ENCODE measurements at places on chromosomes 4 and X.

GRCh38 chr4:112923516-112923915 lies 125.9 kb upstream of the ANK2 start:
- no peak for DNase-seq

- no peak for DNase-seq
Observed at GRCh38 chr4:145279122-145279960, 99.0 kb upstream of the OTUD4 start.

DNA sequence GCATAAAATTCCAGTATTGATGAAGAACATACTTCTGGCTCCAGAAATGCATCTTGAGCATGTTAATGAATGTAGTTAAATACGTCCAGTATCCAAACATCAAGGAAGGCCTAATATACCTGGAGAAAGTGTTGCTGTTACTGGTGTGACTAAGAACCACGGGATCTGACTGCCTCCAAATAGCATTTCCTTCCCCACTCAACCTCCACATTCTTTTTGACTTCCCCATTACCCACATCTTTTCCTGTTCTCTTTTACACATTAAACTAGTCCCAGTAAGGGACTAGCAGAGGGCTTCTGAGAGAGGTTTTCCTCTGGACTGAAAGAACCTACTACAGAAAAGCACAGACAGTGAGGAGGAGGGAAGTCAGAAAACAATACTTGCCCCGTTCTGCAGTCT lies 482.8 kb upstream of the HTR2C start:
- DNase-seq: no peak

GRCh38 chr4:15652191-15652590 lies 3.0 kb downstream of the FBXL5 start:
- no peak for DNase-seq

- DNase-seq: no peak
Observed at GRCh38 chrX:140432346-140433175, 72.3 kb downstream of the SOX3 start.

GRCh38 chr4:37998226-37998625 lies 38.0 kb downstream of the PTTG2 start:
- no peak for DNase-seq

DNA sequence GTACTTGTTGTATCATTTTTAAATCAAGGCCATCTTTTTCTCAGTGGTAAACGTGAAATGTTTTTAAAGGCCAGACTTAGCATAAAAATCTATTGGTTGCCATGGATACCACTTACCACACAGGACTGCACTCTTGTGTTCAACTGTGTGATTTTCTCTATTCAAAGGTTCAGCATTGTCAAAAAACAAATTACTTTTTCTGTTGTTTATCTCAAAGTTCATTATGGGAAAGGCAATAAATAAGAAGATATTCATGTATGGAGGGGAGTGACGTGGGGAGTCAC lies 231.0 kb upstream of the GATB start:
- no peak for DNase-seq

GRCh38 chr4:3066836-3067400 lies 7.4 kb downstream of the HTT-AS start:
- no peak for DNase-seq

DNA sequence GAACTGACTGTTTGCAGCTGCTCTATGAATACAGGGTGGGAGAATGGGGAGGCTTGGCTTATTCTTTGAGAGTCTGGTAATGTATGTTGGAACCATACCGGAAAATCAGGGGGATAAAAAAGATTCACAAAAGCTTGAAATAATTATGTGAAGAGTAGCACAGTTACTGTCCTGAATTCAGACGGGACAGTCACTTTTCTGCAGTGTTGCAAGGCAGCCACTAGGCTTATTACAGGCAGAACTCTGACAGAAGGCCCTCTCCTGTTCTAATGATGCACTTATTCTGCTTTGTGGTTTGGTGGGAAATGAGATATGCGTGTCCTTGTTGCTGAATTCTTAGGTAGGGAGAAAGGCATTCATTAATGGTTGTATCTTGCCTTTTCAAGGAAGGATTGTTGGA lies 37.2 kb downstream of the GUCY1B1 start:
- DNase-seq: peak; percentile 50

DNA sequence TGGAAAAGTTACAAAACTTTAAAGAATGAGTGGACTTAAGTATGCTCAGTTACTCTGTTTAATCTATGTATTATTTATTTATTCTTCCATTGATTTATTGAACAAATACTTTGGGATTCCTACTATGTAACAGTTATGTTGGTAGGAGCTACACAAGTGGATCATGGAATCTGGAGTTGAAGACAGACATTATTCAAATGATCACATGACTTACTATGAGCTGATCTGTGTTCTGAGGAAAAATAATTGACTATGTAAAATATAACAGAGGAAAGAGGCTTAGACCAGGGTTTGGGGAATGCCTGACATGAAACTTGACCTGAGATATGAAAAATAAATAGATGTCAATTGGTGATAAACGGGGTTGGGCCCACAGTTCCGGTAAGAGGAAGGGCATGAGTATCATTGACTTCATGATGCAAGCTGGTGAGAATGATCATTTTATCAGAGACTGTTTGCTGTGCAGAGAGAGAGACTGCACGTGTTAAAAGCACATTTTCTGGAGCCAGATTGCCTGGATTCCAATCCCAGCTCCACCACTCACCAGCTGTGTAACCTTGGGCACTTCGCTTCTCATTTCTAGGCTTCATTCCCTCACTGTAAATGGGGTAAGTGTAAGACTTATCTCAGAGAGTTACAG lies 179.0 kb downstream of the SPCS3 start:
- no peak for DNase-seq

- DNase-seq: no peak
Observed at GRCh38 chr4:169158046-169158445, 112.7 kb downstream of the SH3RF1 start.

DNA sequence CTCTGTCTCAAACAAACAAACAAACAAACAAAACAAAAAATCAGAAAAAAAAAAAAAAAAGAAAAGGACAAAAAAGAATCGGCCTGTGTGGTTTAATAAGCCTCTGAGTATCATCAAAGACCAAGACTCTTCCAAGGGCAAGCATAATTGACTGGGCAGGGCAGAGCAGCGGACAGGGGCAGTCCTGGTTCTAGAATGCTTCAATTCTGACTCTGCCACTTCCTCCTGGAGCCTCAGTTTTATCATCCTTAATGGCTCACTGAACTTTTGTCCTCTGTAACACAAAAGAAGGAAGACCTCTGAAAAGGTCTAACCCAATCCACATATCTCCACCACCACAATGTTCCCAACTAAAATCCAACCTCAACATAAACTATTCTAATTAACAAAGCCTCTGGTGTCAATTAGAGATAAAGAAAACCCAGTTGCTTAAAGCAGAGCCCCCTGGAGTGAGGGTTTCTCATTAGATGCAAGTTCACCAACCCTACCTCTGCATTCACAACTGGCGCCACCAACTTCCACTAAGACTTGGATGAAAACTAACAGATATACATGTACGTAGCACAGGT lies 51.7 kb downstream of the TBC1D9 start:
- DNase-seq: no peak

DNA sequence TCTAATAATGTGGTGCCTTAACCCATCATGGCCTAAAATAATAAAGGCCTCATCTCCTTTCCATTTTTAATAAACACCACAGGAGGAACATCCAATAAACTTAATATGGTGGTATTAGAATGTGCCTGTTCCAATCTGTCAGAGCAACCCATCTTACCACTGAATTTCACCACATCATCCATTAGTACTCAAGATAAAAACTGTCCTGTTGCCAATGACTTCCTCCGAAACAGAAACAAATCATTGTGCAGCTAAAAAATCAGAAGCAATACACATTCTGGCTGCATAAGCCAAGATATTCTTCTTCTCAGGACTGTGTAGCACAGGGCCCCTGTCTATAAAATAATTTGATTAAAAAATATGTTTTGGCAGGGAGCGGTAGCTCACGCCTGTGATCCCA lies 18.5 kb downstream of the TLR10 start:
- DNase-seq: no peak

- DNase-seq: peak; percentile 43
Observed at GRCh38 chr4:107562316-107562715, 157.7 kb downstream of the PAPSS1 start.

- no peak for DNase-seq
Observed at GRCh38 chr4:74166135-74166534, 8.2 kb downstream of the MTHFD2L start.

GRCh38 chr4:1984406-1985191 lies 24.2 kb downstream of the NELFA start:
- peak; percentile 79 for DNase-seq

- no peak for DNase-seq
Observed at GRCh38 chr4:88819818-88820697, 122.4 kb upstream of the NAP1L5 start.

DNA sequence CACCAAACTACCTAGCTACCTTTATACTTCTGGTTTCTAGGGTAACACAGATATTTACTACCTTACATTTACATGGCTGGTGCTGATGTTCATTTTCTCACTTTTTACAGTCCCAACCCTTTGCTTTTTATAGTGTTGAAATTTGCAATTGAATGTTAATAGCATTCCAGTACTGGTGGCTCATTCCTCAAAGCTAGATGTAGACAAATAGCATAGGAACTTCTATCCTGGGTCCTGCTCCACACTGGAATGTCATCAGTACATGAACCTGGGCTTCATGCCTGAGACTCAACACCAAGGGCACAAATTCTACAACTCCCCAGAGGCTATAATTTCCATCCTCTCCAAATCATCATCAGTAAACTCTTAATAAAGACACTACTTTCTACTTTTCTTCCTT lies 10.3 kb upstream of the TRMT2B start:
- no peak for DNase-seq

DNA sequence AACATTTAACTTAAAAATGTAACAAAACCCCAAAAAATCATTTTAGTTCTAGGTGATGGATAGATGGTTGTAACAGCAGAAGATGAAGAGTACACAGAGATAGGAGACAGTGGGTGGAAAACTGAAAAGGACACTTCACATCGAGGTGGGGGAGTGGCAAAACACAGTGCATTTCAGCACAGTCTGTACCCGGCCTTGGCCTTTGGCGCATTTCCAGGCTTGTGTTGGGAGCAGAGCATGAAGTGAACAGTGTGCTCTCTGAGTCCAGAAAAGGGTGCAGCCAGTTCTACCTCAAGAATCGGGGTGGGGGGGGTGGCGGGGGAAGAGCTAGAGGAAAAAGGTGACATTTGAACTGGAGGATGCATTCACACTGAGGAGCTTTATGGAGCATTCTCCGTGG lies 4.3 kb downstream of the TSPYL2 start:
- DNase-seq: no peak

- DNase-seq: no peak
Observed at GRCh38 chr4:5027346-5027745, 8.1 kb upstream of the CYTL1 start.

GRCh38 chrX:47628982-47629381 lies 748 bp downstream of the CFP start:
- no peak for DNase-seq

- peak; percentile 36 for DNase-seq
Observed at GRCh38 chr4:81040012-81040659, 9.6 kb downstream of the BMP3 start.

- peak; percentile 26 for DNase-seq
Observed at GRCh38 chr4:157265281-157265680, 44.8 kb downstream of the GRIA2 start.

DNA sequence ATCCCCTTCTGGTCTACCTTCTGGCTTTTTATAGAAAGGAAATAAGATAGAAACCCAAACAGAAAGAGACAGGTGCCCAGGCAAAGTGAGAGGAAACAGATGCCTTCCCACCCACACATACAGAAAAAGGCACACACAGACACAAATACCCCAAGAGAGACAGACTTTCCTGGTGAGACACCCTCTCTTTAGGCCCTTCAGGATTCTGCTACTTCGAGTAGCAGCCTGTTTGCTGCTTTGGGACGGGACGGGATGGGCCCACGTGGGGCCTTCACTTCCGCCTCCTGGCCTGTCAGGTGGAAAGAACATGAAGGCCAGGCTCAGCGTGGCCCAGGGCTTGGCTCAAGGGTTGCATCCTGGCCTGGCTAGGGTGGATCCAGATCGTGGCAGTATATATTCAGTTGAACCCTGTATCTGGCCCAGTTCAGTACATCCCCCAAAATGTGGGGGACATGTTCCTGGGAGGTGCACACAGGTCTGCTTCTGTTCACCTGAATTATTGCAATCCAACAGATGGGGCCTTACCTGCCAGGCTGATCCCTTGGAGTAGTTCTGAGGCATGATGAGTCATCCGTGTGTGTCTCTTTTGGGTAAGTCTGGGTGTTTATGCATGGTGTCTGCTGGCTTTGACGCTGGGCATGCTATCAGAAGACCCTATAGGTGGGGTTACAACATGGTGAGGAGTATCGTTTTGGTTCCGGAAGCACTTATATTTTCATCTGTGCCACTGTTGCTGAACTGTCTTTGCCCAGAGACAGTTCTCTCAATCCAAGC lies 2.4 kb downstream of the ZNF275 start:
- DNase-seq: no peak

GRCh38 chr4:170736710-170737109 lies 647.0 kb upstream of the AADAT start:
- no peak for DNase-seq

- no peak for DNase-seq
Observed at GRCh38 chrX:124328765-124329164, 3.7 kb upstream of the TEX13D start.

DNA sequence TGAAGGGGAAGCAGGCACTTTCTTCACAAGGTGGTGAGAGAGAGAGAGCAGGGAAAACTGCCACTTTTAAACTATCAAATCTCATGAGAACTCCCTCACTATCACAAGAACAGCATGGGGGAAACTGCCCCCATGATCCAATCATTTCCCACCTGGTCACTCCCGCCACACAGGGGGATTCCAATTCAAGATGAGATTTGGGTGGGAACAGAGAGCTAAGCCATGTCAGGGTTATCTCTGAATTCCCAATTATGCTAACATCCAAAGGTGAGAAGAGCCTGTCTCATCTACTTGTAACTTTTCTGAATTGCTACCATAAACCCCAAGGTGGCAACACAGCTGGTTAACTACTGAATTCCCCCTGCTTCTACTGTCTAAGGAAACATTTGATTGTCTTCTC lies 758.5 kb downstream of the ADGRL3 start:
- no peak for DNase-seq

- DNase-seq: no peak
Observed at GRCh38 chr4:150656891-150657290, 74.9 kb downstream of the MAB21L2 start.

DNA sequence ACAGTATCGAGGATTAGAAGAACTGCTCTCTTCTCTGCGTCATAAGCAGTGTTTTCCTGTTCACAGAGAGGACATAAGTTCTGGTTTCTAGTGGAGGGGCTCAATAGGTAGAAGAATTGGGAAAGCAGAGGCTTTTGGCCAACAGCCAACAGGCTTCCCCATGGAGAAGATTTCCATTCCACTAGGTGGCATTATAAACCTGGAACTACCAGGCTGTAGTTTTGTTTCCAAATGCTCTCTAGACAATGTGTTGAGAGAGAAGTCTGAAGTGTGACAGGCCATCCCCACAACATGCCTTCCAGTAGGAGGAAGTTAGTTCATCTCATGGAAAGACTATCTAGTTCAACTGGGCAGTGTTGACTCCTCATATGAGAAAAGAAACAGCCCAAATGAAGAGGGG lies 63.8 kb upstream of the ANXA10 start:
- no peak for DNase-seq

DNA sequence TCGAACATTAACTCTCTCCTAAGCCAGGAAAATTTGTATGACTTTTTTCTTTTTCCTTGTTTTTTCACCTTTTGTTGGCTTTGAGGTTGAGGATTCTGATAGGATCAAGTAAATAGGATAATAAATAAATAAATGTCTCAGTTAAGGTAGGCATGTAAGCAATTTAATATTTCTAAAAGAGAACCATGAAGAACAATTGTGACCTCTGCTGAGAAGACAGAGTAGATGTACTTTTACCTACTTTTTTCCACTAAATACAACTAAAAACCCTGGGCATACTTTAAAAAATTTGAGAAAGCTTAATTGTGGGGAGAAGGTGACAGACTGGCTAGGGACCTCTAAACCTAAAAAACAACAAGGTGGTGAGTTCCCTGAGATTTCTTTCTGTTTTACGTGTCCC lies 31.6 kb upstream of the CLNK start:
- DNase-seq: no peak
